ENCODE measurements at places on chromosomes 1 and 21.

GRCh38 chr1:160066829-160067745, 2.9 kb downstream of the KCNJ10 start:
- no peak for DNase-seq

DNA sequence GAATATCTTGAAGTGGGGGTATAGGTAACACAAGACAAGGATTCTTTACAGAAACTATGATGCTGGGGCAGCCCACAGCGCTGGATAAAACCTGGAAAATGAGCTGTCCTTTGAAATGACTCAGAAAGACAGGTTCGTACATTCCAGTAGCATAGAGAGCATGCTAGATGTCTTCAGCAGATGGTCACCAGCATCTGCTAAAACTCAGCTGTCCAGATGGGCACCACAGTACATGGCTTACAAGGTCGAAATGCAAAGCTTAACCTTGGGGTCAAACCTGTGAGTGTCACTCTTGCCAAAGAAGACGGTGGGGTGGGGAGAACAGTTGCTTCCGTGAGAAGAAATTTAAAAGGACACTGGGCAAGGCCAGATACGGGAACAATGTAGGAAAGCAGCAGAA, 41.3 kb upstream of the TRIM45 start:
- no peak for DNase-seq

- no peak for DNase-seq
Measured at GRCh38 chr1:154241703-154242351, 21.1 kb downstream of the UBAP2L start.

- no peak for DNase-seq
Measured at GRCh38 chr1:143665606-143666005, 306.2 kb downstream of the FAM72C start.

- DNase-seq: no peak
Measured at GRCh38 chr1:9420835-9421532, 118.3 kb upstream of the SLC25A33 start.

DNA sequence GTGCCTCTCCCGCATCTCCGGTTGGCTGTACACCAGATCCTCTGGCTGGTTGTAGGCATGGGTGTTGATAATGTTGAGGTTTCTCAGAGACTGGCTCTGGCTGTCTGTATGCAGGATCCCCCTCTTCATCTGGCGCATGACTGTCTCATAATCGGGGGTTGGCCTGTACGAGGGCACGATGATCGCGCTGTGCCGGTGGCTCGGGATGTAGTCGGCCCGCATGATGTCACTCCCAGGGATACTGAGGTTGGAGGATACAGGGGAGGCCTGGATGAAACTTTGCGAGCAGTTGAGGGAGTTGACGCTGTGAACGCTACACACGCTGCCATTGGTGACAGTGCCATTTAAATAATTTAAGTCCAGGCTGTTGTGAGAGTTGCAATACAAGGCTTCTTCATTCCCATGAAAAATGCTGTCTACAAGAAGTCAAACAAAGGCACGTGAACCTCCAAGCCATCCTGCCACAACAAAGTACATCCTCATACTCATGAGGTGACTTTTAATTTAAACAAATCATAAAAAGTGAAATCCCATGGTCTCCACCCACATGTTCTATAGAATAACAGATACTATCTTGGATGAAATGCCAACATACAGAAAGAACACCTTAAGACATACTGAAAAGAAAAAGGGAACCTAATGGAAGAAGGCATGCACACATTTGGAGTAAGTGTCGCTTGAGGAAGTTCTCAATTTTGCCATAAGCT, 103.6 kb downstream of the SMYD2 start:
- DNase-seq: no peak

- DNase-seq: no peak
Measured at GRCh38 chr1:215833941-215834729, 267.0 kb downstream of the KCTD3 start.

GRCh38 chr21:46538851-46539666, 65.8 kb downstream of the S100B start:
- DNase-seq: no peak

GRCh38 chr1:40095806-40096205, 1.2 kb downstream of the PPT1 start:
- no peak for DNase-seq

DNA sequence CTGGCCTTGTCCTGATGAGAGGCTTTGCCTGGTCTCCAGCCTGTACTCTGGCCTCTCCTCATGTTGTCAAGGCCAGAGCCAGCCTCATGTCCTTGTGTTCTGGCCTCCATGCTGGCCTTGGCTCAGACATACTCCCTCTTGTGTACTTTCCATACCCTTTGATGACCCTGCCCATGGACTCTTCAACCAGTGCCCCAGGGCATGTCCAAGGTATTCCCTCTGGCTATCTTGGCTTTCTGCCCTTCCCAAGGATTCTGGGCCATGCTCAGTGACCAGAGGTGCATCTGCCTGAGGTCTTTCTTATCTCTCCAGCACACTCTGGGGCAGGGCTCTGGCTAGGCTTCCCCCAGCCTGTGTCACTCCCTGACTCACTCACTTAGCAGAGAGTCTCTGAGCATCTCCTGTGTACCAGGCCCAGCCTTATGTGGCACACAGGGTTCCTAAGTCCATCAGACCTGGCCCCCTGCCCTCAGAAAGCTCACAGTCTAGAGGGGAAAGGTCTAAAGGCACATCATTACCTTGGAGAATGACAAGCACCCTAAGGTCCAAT, 141.4 kb upstream of the GRIK3 start:
- no peak for DNase-seq

DNA sequence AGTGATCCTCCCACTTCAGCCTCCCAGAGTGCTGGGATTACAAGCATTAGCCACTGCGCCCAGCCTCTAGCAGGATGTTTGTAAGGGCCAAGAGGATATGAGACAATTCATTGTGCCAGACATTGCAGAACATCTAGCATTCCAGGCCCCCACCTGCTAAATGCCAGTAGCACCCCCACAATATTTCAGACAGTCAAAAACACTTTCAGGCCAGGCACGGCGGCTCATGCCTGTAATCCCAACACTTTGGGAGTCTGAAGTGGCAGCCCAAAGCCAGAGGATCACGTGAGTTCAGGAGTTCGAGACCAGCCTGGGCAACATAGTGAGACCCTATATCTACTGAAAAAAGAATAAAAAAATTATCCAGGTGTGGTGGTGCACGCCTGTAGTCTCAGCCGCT, 12.9 kb downstream of the PPIE start:
- DNase-seq: no peak

GRCh38 chr1:201792534-201793305, 36.2 kb upstream of the IPO9 start:
- DNase-seq: peak; percentile 69

- no peak for DNase-seq
Measured at GRCh38 chr1:10794724-10795275, 1.6 kb downstream of the CASZ1 start.

DNA sequence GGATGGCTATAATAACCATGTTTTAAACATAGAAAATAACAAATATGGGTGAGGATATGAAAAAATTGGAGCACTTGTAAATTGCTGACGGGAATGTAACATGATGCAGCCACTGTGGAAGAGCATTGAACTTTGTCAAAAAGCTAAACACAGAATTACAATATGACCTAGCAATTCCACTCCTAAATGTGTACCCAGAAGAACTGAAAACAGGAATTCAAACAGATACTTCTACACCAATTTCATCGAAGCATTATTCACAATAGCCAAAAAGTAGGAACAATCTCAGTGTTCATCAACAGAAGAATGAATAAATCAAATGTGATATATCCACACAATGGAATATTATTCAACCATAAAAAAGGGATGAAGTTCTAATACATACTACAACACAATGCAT, 32.7 kb upstream of the COA6 start:
- DNase-seq: no peak

- no peak for DNase-seq
Measured at GRCh38 chr1:27363766-27364695, 2.7 kb downstream of the MAP3K6 start.

DNA sequence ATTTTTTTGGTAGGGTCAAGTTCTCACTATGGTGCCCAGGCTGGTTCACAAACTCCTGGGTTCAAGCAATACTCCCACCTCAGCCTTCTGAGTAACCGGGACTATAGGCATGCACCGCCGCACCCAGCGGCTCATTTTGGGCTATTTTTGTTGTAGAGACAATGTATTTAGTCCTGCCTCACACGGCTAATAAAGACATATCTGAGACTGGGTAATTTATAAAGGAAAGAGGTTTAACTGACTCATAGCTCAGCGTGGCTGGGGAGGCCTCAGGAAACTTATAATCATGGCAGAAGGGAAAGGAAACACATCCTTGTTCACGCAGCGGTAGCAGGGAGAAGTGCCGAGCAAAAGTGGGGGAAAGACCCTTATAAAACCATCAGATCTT, 4.2 kb downstream of the CELA2A start:
- DNase-seq: no peak

DNA sequence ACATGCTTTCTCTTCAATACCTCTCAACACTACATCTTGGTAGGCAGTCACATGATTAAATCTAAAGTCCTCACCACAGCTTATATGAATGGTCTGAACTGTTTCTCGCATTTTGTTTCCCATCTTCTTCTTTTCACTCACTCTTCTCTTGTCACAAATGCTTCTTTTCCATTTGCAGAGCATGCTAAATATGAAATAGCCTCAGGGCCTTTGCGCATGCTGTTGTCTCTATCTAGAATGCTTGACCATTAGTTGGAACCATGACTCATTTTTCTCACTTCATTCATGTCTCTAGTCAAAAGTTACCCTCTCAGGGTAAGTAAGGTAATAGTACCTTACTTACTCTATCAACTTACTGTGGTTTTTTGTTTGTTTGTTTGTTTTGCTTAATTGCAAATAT, 239.7 kb downstream of the PTPRC start:
- no peak for DNase-seq

DNA sequence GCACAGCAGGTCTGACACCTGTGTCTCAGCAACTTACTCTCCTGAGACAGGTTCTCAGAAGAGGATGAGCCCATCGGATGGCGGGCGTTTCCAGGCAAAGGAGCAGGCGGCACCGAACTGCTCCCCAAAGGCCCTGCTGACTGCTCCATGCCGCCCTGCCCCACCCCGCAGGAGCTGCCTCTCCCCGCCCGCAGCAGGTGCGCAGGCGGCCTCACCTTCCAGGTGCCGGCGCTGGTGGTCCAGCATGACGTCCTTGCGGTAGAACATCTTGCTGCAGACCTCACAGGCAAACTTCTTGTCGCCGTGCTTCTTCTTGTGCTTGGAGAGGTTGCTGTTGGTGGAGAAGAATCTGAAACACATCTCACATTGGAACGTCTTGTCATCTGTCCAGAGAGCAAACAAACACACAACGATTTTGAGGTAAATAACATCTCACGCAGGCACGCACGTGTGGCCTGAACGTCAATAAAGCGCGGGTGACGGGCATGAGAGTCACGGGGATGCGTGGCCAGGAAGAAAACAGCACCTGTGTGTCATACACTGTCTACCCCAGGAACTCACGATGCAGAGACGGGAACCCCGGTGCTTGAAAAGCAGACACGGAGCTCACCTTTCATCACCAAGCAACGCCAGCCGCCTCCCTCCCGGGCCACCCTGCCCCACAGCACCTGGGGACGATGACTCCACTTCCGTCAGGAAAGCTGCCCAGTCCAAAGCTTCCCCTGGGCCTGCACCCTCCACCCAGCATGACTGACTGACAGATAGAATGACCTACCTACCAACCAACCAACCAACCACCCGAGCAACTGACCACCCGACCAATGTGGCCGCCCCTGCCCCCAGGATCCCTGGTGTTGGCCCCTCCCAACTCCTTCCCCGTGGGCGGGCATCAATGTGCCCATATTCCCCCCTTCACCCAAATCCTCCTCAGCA, 50.9 kb downstream of the PRDM15 start:
- no peak for DNase-seq

GRCh38 chr1:113185463-113186104, 112.6 kb downstream of the LRIG2 start:
- DNase-seq: no peak

DNA sequence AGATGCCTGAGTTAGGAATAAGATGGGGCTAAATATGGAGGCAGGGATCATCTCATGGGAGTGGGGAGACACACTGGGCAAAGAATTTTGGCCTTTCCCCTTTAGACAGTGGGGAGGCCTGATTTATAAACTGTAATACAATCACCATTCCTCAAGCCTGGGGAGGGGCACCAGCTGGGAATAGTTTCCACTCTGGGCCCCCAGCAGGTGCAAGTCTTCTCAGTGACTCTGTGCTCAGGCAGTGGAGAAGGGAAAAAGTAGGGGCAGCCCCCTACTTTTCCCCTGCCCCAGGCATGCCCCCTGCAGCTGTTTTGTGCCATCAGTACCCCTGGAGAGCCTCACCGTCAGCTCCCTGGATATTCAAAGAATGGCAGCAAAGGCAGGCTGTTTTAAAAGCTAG, 19.1 kb downstream of the COA7 start:
- no peak for DNase-seq

DNA sequence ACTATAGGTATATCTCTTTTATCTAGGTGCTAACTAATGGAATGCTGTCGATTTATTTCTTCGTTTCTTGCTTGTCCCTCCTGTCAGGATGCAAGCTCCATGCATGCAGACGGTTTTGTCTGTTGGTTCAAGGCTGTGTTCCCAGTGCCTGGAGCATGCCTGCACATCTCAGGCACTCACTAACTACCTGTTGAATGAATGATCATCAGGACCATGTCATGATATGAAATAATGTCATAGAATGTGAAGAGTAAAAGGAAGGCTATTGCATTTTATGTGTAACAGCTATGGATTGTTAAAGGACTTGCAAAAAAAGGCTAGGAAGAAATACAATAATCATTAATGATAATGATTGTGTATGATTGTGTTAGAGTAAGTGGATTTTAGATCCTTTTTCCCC, 4.2 kb downstream of the GPR25 start:
- no peak for DNase-seq

- no peak for DNase-seq
Measured at GRCh38 chr1:82628887-82629286, 828.2 kb downstream of the ADGRL2 start.

GRCh38 chr1:218344814-218345672, at the start of gene TGFB2:
TSS of gene TGFB2 (plus strand) at chr1:218345336. CDS start at chr1:218346702, 1,366 bp downstream.
- DNase-seq: no peak

GRCh38 chr1:226001963-226002666, 3.0 kb upstream of the SDE2 start:
- no peak for DNase-seq

DNA sequence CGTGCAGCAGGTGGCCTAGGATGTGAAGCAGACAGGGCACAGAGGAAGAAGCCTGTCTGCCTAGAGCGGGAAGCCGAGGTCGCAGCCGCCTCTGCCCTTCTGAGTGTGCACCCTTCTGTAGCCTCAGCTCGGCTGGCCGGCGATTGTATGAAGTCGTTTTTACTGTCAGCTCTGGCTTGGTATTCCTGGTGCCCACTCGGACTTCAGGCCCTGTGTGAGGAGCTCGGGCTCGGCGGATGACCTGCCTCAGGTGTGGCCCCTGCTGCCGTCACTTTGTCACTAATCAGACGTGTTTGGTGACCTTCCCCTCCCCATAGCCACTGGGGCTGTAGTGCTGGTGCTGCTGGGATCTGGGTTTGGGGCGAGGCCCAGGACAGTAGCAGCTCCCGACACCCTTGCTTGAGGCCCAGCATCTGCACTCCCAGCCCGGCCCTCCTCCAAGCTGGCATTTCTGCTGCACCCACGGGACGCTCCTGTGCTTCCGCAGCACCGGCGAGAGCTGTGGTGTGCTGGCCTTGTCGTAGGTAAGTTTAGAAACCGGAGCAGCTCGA, 18.1 kb downstream of the SLX9 start:
- no peak for DNase-seq

All from right renal cortex interstitium (tissue), 3 donors.